ENCODE measurements at places on chromosomes 3 and 15.

DNA sequence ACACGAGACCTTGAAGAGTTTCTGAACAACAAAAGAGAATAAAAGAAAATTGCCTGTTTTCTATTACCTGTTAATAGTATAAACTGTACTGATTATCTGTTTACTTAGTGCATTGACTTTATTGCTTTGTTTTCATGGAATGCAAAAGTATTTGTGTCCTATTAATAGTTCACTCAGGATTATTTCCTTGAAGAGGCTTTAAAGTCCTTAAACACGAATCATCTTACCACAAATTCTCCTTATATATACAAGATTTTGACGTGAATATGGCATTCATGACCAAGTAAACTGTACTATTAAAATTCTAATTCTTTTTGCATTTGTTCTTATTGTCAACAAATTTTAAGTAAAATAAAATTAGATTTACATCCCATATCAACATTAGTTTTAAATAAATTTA is 513.0 kb downstream of the NTRK3 start:
- DNase-seq, result no peak

- DNase-seq, result peak; percentile 76
Measured at GRCh38 chr3:113151461-113152031, 59.8 kb upstream of the BOC start.

GRCh38 chr15:48423896-48424475 is 92.8 kb downstream of the DUT start:
- DNase-seq, result no peak

DNA sequence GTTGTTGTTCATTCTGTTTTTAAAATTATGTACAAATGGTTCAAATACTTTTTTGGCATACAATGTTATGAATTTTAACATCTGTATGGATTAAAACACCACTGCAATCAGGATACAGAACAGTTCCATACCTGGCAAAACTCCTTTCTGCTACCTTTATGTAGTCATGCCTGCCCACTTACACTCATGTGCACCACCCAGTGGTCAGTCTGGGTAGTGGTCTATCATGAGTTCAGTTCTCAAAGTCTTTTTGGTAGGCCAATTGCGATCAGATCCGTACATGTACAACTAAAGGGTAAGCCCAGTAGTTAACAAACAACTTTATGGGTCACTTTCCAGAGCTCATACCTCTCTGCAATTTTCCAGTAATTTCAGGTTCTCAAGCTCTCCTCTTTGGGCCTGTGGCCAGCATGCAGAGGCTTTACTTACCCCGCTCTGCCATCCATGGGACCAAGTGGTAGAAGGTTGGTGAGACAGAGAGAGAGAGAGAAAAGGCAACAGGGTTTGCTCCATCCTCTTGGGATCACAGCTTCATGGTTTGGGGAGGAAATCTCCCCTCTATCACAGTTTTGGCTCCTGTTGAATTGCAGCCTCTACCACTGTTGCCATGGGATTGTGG is 63.9 kb upstream of the FAM98B start:
- DNase-seq, result peak; percentile 64

DNA sequence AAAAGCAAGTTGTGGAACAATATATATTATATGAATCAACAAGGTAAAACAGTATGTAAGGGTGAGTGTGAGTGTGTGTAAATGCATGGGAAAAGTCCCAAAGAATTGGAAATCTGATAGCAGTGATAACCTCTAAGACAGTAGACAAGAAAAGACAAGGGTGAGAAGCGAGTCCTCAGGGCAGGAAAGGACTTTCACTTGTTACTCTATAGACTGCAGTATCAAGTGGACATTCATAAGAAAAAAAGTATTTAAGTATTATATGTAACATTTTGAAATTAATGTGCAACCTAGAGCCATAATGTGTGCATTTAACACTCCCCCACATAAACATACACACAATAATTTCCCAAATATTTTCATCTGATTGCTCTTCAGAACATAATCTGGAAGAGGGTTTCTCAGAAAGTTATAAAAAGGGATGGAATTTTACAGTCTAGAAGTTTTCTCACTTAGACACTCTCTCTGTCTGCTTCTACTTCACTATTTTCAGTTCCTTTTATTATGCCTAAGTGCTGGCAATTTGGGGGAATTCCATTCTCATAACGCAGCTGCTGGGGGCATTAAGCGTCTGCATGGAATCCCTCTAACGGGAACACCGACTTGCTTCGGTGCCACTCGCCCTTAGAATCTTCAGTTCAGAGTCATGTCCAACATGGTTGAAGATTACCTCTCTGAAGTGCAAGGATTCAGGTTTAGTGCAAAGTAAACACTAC is 50.0 kb upstream of the CDIN1 start:
- DNase-seq, result no peak

GRCh38 chr3:173531602-173532001 is 134.1 kb downstream of the NLGN1 start:
- DNase-seq, result no peak

GRCh38 chr3:195255176-195255500 is 15.8 kb downstream of the XXYLT1 start:
- DNase-seq, result no peak

GRCh38 chr3:43523454-43524053 is 98.3 kb downstream of the ANO10 start:
- DNase-seq, result no peak

DNA sequence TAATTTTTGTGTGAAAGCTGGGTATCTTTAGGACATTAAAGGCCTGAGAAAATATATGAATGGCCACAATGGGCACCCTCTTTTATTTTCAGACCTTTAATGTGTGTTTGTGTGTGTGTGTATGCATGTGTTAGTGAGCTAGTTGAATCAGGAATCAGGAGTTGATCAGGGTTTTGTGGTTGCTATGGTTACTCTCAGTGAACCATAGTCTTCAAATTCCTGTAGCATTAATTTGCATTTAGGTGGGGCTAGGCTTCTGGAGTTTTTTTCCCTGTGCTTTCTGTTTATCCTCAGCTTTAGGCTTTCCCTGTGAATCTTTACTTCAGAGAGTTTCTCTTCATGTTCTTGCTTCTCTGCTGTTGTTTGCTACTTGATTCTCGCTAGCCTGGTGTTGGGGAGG is 122.0 kb upstream of the ONECUT1 start:
- DNase-seq, result no peak

DNA sequence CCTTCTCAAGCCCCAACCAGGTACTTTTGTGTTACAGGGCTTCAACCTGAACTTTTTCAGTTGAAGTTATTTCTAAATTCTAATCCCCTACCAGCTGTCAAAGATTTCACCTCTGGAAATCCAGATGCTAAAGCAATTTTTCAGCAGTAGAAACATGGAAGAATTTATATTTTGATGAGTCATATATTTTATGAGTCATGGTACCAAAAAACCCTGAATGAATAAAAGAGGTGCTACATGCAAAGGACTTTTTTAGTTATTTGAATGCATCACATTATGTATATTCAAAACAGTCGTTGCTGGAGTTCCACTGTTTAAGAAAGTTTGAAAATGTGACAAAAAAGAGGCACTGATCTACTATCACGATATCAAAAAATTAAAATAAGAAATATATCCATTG is 96.0 kb upstream of the ZNF385D start:
- DNase-seq, result no peak

DNA sequence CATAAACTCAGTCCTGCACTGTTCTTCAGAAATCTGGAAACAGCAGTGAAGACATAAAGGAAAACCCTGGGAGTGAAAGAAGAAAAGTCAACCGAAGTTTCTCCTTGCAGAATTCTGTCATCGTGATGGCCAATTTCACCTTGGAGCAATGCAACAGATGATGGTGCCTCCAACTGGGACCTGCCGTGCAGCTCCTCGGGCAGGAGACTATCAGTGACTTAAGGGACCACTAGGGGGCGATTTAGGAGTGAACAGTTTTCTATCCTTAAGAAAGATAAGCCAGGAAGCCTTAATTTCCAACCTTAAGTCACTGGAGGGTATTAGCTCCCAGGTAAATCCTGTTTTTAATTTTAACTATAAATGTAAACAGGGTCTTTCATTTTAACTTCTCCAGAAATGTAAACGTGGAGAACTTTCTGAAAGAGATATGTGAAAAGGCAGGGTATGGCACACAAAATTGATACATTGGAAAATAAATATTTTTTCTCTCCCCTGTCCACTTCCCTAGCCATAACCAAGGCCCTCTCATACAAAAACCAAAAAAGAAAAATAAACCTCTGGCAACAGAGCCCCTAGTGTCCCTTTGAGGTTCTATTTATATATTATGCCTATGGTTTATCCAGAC is 116.3 kb downstream of the PDZRN3 start:
- DNase-seq, result peak; percentile 61

- DNase-seq, result no peak
Measured at GRCh38 chr3:77053795-77054194, 13.9 kb downstream of the ROBO2 start.

GRCh38 chr15:90033006-90033405 is 31.9 kb downstream of the ZNF710 start:
- no peak for DNase-seq

- no peak for DNase-seq
Measured at GRCh38 chr3:116102037-116102436, 343.2 kb downstream of the LSAMP start.

DNA sequence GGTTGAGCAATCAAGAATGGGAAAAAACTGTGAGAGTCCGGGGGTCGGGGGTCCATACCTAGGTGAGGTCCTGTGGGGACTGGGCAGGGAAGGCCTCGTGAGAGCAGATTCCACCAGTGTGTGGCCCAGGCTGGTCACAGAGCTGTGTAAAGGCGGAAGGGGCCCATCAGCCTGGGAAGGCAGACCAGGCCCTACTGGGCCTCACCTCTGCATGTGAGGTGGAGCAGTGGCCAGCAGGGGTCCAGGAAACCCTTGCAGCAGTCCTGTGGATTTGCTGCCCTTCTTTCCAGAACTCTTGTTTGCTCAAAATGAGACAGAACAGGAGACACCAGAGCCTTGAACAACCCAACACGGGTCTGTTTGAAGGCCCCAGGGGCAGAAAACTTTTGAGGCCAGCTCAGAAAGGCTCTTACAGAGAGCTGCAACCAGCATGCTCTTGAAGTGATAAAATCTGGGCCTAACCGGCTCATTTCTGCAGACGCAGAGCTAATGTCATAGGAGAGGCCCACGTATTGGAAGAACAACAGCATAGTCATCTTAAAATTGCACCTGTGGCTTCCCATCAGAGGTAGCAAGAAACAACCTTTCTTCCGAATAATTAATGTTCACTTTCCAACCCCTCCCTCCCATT is 30.3 kb upstream of the HHATL start:
- no peak for DNase-seq

GRCh38 chr15:76533060-76533820 is 196.7 kb downstream of the ISL2 start:
- DNase-seq, result no peak

- DNase-seq, result no peak
Measured at GRCh38 chr3:18153571-18154173, 271.5 kb downstream of the SATB1 start.

DNA sequence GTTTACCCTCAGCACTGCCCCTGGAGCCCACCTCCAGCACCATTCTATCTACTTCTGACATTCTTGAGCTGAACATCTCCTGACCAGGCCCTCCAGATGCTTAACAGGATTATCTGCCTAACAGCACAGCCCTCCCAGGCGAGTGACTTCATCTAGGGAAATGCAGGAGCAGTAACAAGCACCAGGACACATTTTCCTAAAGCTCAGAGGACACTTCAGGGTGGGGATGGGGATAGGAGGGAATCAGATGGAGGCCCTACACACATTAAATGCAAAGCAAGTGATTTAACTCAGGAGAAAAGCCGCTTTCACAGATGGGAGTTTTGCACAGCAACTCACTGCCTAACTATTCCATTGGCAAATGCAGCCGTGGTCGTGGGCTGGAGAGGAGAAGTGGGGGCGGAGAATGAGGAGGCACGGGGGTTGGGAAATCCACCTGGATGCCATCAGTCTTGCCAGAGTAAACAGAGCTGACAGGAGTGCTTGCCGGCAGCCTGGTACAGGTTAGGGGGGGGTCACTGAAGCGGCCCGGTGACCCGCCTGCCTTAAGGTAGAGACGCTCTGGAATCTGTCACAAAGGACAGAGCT is 21.3 kb upstream of the BNC1 start:
- peak; percentile 33 for DNase-seq

- no peak for DNase-seq
Measured at GRCh38 chr15:77579498-77580188, 53.1 kb downstream of the LINGO1 start.

GRCh38 chr15:47304656-47305055 is 412.6 kb upstream of the SEMA6D start:
- no peak for DNase-seq

DNA sequence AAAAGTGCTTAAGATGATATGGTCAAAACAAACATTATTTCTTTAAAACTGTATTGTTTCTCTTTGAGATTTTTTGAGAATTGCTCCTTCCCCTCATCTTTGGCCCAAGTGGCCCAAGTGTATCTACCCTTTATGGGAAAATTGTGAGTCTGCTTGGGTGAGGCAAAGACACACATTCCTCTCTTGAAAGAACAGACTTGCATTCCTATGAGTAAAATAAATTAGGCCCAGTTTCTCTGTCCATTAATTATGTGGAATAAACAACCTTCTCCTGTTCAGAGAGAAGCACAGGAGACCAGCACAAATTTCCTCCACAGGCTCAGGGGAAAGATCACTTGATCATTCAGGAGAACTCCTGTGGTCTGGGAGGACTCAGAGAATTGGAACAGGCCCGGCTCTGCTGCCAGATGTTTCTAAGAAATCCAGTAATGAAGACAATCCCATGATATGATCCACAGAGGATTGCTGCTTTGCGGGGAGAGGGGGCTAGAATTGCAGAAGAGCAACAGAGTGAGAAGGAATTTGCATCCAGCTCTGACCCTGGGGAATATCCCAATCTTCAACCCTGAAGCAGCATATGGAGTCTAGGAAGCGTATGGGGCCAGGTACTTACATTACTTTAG is 53.8 kb upstream of the BOC start:
- no peak for DNase-seq

DNA sequence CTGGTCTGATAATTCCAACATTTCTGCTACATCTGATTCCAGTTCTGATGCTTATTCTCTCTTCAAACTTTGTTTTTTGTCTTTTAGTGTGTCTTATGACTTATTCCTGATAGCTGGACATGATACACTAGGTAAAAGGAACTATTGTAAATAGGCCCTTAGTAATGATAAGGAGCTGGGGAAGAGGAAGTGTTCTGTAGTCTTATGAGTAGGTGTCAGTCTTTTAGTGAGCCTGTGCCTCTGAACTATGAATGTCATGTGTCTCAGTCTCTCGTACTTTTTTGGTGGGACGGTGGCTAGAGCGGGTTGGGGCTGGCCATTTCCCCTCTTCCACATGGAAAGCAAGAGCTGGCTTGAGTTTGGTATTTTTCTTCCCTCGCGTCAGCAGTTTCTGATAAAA is 41.2 kb downstream of the PCCB start:
- DNase-seq, result no peak

DNA sequence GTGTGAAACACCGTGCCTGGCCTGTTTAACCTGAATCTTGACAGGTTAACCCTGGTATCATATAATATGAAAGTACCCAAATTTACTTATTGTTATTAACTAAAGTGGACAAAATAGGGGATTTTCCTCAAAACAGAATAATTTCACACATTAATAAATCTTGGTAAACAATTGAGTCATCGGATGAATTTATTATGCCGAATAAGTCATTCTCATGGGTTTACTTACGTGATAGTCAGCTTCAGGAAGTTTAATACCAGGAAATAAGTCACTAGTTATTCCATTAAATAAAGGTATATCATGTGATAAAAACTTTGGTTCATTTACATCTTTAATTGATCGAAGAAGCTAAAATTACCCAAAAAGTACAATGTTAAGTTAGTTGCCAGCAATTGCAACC is 99.7 kb downstream of the DNAH12 start:
- DNase-seq, result no peak
